Suprapubic skin (tissue), 4 donors: ENCODE measurements at places on chromosomes 1 and 21. TPM values are rescaled to one million over a fixed set of nuclear protein-coding genes. Genes with fewer than 3 reads are reported as not detected.

Gene RXFP4
- total RNA-seq = not detected

Gene VANGL2
- total RNA-seq = 18.7 TPM

Gene CCDC27
- not detected for total RNA-seq

- no peak for DNase-seq
Observed at GRCh38 chr1:218553197-218553596, 208.1 kb downstream of the TGFB2 start.

DNA sequence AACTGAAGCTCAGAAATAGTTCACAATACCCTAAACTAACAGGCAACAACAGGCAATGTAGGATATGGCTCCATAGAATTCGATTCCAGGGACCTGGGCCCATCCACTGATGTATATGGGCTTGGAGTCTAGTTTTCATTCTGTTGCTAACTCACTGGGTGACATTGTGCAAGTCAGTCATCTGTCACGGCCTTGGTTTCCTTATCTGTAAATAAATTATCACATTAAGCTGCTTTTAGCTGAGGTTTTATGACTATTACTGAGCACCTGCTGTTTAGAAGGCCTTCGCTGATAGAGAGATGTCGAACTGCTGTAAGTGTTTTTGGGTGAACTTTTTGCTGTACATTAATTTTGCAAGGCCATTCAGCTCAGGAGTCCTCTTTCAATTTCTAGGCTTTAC is 22.9 kb upstream of the ERO1B start:
- DNase-seq = no peak

DNA sequence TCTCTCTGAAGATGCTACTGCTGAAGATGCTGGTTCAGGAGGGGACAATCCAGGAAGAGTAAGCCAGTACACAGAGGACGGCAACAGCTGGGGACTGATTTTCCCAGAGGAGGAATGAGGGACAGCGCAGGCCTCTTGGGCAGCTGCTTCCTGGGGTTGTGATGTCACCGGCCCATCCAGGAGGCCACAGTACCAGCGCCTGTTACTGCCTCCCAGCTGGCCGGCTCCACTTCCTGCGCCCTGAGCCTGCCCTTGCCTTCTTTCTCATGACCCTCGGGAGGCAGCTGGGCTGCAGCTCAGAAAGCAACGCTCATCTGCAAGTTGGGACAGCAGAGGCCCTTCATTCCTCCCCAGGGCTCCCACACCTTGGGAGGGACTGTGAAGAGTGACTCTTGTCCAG is 21.9 kb upstream of the ID3 start:
- no peak for DNase-seq
